ENCODE measurements at places on chromosomes 4 and X.
A peak's percentile ranks its signal among the peaks of the same experiment; 100 is the strongest.

GRCh38 chrX:153746359-153746758 lies 17.7 kb upstream of the PLXNB3 start:
- no peak for DNase-seq

DNA sequence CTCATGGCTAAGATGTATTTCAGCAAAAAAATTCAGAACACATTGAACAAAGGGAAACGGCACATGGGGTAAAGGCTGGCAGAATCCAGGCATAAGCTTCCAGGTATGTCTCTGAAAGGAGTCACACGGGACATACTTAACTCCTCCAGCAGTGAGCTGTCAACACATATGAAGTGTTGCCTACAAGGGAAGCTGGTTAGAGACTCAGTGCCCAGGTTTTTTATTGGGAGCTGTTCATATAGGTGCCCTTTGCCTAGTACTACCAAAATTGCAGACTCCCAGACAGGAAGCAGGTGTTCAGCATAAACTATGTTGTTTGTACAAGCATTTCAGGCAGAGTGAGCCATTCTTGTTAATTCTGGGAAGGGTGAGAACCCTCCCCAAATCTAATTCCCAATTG lies 77.4 kb upstream of the PUDP start:
- no peak for DNase-seq

DNA sequence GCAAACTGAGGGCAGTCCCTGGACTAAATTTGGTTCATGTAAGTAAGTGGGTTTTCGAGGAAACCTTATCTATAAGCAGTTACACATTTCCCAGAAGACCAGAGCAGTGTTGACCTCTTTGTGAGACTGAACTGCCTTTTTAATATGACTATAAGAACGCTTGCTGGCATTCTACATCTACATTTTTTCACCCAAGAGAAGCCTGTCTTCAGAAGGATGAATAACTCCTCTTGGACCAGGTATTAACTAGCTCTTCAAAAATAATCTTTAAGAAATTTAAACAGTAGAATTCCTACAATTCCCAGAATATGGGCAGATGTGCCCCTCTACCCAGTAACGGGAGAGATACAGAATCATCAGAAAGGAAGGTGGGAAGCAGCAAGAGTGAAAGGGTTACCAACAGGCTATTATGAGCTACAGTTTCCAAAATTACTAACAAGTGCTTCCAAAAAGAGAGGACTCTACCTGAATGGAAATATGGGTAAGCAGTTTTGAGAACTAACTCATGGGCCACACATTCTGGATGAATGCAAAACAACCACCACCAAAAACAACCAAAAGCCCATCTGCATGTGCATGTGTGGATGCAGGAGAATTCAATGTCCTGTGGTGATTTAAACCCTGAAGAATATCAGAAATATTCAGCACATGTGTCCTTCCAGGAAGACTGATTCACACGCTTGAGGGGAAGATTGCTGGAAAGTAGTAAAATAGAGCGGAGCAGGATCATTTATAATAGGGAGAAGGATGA lies 17.4 kb downstream of the BBS12 start:
- no peak for DNase-seq

GRCh38 chr4:3655485-3655884 lies 110.7 kb upstream of the ADRA2C start:
- DNase-seq, result no peak

DNA sequence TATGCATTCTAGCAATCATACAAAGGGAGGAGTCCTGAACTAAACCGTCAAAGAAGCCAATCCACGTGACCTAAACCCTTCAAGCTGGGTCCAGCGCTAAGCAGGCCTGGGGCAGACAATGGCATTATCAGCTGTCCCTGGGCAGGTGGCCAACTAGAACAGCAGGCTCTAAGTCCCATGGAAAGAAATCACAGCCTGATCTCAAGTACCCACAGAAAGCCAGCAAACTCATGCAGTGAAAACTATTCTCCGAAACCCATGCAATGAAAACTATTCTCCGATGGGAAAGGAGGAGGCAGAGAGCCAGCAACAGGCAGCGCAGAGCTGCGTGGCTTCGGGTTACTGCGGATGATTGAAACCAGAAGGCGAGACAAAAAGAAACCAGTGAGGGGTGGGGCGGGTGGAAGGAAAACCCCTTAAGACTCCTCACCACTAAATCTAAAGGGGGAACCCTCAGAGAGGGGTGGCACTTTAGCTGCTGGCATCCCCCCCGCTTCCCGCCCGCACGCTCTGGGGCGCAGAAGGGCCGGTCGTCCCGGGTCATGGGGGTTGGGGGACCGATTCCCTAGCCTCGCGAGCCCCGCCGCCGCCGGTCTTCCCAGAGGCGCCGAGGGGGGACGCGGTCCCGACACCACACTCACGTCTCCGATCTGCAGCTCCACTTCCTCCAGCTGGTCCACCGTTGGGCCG lies 567 bp downstream of the C4orf46 start:
- peak; percentile 75 for DNase-seq

DNA sequence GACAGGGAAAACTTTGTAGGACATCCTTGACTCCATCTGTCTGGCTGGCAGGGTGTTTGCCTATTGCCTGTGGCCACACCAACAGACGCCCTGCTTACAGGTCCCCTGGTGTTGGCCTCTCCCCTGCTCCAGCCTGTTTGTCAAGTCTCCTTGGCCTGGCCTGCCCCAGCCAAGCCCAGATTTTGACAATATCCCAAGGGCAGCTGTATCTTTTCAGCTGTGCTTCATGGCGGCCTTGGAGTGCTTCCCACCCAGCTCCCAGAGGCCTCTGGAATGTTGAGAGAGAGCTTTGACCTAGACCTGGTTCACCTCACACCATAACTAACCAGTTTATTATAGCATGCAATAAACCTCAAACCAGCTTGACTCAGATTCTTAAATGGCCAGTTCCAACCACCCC lies 204.0 kb upstream of the NHS start:
- DNase-seq, result no peak

DNA sequence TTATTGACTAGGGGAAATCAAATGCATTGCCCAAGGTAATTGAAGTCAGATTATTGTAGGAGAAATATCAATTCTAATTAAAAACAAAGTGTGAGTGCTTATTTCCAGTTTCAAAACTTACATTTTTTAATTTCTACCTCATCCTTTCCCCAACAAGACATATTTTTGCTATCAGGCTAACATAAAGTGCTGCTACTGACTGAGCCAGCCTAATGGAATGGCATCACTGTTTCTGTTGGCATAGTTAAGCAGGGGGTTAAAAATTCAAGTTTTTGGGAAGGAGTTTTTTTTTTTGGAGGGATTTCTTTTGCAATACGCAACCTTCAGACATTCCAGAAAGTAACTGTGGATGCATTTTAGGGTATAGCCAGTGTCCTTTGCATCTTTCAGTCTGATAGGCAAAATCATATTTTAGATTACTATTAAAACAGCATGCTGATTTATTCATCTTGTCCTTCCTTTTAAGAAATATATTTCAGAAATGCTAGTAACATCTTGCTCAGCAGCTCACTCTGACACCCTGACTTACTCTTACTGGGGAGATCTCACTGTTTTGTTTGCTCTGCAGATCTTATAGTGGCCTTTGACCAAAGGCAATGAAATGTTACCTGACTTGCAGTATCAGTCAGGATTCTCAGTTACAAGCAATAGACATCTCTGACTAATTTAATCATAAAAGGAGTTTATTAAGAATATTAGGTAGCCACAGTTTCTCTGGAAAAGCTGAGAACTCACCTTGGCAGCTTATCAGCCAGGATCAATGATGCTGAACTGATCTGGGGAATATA lies 24.4 kb downstream of the GAB1 start:
- DNase-seq, result no peak

DNA sequence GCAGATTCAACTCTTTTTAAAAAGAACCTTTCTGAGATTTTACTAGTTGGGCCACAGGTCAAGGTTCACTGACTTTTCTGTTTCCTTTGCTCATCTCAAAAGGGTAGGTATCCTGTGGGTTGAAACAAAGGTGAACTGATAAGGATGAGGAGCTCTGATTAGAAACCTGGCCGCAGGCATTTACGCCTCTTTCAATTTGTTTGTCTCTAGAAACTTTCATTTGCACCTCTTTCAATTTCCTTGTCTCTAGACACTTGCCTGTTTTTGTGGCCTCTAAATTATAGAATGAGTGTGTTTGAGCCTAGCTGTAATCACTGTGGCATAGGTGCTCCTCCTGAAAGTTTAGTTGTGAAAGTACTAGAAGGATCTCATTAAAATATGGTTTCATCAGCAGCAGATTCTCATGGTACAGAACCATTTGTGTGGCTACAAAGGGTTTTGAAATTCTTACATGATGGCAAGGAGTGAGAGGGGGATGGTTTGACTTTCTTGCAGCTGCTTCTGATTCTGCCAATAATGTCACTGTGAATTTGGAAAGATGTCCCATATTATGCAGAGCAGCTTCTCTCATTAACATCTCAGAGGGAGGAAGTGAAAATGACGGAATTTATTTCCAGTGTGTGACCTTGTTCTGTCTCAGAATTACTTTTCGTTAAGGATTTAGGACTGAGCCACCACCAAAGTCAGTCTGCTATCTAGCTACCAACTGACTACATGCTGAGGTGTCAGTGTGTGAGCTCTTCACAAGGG lies 142.2 kb downstream of the SH2D1A start:
- DNase-seq, result no peak
